ENCODE measurements at places on chromosomes 1 and 21.

- DNase-seq = peak; percentile 76
Observed at GRCh38 chr21:35227786-35228185, 178.7 kb upstream of the RUNX1 start.

DNA sequence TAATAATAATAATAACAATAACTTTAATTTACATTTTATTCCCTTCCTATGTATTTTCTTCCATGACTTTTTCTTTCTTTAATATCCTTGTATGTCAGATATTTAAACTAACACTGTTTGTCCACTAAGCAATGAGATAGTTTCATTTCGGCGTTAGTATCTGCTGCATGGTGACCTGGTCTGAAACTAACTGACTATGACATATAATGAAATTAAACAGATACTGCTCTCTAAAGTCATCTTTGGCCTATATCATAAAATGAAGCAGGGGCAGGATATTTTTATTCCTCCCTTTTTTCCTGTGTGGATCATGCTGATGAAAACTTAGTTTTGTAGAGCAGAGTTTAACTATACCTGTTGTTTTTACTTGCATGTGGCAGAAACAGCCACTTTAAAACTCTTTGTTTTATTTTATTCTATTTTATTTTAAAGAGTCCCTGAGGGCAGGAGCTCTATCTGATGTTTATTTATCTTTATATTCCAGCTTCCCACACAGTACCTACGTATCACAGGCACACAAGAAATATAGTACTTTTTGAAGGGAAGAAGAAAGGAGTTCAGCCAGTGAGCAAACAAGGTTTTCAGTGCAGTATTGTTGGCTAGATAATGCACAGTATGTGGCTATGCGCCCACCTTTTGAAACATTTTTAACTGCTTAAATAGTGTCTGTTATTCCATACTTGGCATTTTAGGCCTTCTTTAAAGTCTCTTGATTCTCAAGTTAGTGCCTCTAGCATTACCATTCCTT is 165.6 kb downstream of the PHTF1 start:
- DNase-seq = no peak

DNA sequence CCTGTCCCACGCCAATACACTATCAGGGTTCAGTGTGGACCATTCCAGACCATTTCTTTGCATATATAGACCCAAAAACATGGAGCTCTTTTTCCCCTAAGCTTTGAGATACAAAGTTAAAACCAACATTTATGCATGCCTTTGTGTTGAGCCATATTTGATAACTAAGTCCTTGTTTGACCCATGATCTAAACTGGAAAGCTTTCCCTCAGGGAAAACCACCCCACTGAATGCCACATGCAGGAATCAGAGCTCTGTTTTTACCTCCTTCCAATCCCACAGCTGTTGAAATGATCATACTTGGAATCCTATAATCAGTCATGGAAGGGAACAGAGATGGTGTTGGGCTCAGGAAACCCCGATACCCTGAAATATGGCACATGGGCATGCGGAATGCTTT is 14.8 kb upstream of the SLC45A1 start:
- no peak for DNase-seq

DNA sequence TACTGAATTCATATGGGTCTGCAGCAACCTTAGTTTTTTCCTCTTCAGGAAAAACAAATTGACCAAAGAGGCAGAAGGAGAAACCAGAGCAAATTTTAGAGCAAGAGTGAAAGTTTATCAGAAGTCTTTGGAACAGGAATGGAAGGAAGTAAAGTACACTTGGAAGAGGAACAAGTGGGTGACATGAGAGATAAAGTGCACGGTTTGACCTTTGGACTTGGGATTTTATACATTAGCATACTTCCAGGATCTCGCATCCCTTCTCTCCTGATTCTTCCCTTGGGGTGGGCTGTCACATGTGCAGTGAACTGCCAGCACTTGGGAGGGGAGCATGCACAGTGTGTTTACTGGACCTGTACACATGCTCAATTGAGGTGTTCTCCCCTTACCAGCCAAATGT is 754.8 kb upstream of the ADAMTS5 start:
- DNase-seq = no peak

DNA sequence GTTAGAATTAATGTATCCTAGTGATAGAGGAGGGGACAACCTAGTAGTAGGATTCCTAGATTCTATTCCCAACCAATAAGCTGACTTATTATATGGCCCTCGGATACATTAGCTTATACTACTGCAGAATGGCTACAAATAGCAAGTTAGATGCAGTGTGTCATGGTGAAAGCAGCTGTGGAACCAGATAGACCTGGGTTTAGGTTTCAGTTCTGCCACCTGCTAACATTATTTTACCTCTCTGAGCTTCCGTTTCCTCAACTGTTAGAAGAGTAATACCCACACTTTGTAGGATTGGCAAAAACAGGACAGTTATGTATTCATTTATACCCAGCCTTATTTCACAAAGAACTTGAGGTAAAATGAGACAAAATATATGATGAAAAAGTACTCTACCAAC is 21.6 kb upstream of the MAGOH start:
- no peak for DNase-seq

- DNase-seq = no peak
Observed at GRCh38 chr1:18998016-18998724, 41.7 kb upstream of the IFFO2 start.

DNA sequence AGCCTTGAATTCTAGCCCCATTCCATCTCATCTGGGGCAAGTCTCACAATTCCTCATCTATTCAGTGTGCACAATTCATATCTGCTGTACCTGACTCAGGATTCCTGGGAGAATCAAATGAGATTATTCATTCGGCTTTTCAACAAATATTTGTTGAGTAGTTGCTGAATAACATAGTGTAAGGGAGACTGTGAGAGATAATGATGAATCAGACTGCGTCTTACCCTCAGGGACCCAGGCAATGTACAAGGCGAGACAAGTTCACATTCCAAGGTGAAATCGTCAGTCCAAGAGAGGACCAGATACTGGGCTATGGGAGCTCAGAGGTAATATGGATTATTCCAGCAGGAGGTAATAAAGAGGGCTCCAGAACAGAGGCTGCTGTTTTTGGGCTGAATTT is 67.8 kb upstream of the SMYD2 start:
- no peak for DNase-seq

GRCh38 chr1:20472860-20473711 is 12.9 kb downstream of the CAMK2N1 start:
- no peak for DNase-seq

DNA sequence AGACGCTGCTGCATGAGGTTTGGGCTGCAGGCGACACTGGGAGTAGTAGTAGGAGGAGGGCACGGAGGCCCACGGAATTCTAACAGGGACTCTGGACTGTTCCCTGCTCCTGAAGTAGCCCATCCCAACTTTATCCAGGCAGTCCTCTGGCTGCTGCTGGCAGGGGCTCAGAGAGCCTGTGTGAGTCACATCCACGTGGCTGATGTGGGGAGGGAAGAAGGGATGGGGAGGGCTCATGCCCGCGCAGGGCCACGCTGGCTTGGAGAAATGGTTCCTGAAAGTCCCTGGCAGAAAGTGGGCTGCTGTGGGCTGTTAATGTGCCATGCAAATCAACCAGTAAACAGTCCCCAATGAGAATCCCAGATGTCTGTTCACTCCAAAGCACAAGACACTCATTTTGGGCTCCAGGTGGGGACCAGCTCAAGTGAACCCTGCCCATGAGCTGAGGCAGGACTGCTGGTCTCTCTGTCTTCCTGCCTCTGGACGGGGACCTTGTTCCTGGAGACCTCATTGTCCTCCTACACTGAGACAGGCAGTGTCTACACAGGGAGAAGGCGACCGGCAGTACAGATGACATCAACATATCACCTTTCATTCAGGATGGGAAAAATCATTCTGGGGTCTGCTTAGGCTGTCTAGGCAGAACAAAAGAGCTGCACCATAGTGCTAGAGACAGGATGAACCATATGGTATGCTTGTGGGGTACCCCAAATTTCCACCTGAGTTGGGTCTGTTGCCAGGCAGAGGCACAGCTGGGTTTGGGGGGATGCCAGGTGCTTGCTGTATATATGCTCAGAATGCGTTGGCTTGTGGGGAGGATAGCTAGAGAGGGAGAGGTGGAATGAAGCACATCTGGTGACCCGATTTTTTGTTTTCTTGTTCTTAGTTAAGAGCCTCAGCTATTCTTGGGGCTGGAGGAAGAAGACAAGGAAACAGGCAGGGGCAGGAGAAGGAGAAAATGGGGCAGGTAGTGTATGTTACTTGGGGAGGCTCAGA is 57.9 kb upstream of the FMOD start:
- no peak for DNase-seq

Measured in NCI-H774 (cell line).